Stimulated activated CD4-positive, alpha-beta T cell treated with anti-CD3 and anti-CD28 coated beads, Interleukin-15, amount 100 ng/mL, for 48 hours (primary cell): ENCODE measurements at places on chromosomes 2 and 18.

- DNase-seq, result no peak
These were observed 4.3 kb downstream of the AAMP start for GRCh38 chr2:218265626-218266025.

DNA sequence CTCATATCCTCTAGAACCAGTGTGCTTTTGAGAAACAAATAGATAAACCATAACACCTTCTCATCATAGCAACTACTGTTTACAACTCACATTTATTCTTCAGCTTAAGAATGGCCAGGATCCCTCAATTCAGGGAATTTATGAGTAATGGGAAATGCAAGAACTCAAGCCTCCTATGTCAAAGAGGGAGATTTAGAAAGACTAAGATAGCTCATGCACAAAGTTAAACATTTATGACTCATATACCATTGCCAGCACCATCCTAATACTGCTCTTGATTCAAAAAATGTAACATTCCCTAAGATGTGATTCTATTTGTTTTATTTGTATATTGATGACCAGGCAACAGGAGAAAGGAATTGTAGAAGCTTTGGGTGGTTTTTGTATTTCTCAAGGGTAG is 172.8 kb downstream of the CYP26B1 start:
- DNase-seq, result no peak

DNA sequence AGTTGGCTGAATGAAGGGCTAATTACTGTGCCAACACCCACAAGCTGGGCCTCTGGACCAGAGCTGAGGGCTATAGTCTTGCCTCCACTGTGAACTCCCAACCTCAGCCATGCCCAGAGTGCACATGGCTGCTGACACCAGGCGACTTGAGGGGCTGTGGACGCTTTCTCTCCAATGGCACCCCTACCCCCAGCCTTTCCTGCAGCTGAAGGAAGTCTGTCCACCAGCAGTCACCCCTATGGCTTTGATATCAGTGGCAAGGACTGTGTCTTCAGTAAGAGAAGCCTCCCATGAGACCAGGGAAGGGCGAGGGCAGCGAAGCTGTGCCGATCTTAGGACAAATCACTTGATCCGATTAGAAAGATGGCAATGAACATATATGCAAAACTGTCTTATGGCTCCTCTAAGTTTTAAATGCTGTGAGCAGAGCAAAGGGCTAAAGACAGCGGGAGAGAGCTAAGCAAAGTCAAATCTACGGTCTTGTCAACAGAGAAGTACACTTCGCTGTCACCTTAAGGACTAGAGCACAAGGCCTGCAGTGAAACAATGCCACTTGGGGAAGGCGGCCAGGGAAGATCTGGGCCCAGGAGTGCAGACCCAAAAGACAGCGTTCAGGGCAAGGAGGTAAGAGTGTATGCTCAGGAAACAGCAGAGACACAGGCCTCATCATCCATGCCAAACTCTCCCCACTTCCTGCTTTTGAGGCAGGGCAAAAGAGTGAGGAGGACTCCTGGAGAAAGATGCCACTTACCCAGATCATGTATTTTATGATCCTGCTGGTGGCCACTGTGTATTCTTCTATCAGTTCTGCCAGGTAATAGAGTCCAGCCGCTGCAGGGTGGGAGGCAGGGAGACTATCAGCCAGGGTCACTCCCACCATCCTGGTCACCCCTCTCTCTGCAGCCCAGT is 1.5 kb downstream of the TEX261 start:
- DNase-seq, result no peak

- DNase-seq, result no peak
These were observed 188.2 kb upstream of the XIRP2 start for GRCh38 chr2:166700079-166700478.

DNA sequence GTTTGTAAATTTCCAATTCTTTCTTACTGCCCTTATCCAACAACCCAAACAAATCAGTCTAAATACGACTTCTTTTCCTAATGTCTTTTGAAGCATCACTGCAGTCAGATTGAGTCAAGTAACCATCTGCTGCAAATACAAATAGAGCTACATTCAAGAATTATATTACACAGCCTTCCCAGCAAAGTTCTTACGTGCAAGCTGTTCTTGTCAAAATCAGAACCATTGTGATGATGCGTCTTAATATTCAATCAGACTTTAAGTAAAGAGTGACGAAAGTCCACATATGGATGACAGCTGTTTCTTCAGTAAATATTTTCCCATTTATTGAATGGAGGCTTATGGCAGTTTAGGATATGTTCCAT is 943.8 kb downstream of the LRP1B start:
- DNase-seq, result no peak
